Small intestine (tissue), 16 donors: ENCODE measurements at places on chromosomes 2 and 18. TPM values are rescaled to one million over a fixed set of nuclear protein-coding genes. Genes with fewer than 3 reads are reported as not detected.

- DNase-seq: no peak
Observed at GRCh38 chr2:176117162-176117822, 714 bp downstream of the HOXD10 start.

- peak; percentile 7 for DNase-seq
Observed at GRCh38 chr2:82182270-82182669, 1877.7 kb upstream of the LRRTM1 start.

- no peak for DNase-seq
Observed at GRCh38 chr2:149160701-149161217, 122.3 kb downstream of the LYPD6B start.

DNA sequence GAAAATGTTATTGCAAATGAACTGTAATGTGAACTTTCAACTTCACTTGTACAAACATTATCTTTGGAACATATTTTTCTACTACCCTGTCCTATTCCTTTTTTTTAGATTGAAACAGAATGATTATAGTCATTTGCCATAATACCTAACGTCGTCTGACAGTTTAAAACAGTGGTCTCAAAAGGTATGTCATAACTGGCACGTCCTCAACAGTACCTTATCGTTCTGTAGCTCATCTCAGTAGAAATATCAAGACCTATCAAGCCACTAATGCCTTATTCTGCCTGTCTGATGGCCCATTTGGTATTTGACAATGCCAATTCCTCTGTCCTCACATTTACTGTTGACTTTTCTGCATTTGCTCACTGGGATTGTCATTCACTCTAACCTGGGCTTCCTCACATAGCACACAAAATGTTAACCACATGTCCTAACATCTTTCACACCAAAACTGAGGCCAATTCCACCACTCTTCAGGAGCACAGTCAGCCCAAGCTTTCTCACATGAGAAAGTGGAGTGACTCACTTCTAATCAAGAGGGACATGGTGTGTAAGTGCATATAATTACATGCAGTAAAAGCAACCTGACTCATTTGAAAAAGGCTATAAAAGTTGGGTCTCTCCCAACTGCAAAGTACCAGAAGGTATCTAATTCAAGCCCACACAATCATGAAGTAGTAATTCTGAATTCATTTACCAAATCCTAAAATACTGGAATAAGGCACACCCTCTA is 34.8 kb downstream of the DNER start:
- DNase-seq: no peak

GRCh38 chr2:34738691-34739090 is 1139.6 kb upstream of the FAM98A start:
- no peak for DNase-seq

GRCh38 chr2:44528595-44528994 is 166.8 kb downstream of the CAMKMT start:
- no peak for DNase-seq

DNA sequence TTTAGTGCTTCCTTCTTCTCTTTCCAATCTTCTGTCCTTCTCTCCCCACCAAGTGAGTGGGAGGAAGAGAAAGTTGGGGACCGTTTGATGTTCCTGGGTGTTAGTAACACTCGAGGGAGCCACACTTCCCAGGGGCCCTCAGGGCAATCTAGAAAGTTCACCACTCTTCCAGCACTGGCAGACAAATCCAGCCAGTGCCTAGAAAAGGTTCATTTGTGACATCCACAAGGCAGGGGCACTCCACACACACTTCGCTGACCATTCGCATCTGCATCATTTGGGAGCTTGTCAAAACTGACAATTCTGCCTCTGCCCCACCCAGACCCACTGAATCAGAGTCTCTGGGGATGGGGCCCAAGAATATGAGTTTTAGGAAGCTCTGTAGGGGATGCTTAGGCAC is 86.8 kb upstream of the ST3GAL5 start:
- no peak for DNase-seq

DNA sequence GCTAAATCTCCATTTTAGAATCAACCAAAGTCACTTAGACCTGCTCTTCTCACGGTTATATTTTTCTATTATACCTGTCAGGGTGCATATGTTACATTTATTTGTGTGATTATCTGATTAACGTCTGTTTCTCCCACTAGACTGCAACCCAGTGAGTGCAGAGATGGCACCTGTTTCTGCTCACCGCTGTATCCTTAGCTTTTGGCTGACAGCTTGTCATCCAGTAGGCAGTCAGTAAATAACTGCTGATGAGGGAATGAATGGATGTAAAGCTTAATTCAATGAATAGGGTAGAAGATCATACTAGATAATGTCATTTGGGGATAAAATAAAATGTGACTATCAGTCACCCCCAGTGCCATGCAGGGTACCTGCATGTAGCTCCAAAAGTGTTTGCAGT is 6.9 kb upstream of the CHRNA1 start:
- DNase-seq: no peak

- no peak for DNase-seq
Observed at GRCh38 chr2:178229927-178230326, 35.6 kb downstream of the OSBPL6 start.

- no peak for DNase-seq
Observed at GRCh38 chr2:110735366-110735765, 3.0 kb downstream of the ACOXL start.

DNA sequence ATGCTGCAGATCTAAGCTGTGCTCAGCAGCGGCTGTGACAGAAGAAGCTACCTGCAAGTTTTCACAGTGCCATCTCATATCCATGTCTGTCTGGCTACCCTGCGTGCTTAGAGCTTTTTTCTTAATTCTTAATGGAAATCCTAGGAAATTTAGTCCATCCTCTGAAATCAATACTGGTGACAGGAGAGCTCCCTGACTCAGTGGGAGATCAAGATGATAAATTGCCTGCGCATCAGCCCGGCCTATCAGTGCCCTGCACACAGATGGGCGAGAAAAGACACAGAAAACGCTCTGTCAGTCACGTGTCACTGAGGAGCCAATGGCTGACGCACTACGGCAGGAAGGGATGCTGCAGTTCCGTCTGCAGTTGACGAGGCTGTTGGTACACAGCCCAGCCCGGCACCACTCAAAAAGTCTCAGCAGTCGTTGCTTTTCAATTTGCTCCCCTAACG is 819.6 kb upstream of the FSHR start:
- DNase-seq: peak; percentile 59

DNA sequence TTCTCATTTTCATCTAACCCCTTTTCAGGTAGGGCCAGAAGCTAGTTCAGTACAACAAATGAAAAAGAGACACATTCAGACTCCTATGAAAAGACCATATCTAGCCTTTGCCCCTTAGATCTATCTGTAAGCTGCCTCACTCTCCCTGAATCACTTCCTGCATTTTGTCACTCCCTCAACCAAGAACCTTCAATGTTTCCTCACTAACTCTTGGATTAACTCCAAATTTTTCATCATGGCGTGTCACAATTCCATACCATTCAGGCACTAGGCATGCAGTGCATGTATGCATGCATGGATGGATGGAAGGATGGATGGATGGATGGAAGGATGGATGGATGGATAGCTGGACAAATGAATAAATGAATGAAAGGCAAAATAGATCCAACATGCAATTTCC is 356.9 kb downstream of the TNS1 start:
- no peak for DNase-seq

GRCh38 chr2:238970553-238971081 is 122.7 kb downstream of the TWIST2 start:
- peak; percentile 41 for DNase-seq

GRCh38 chr2:856456-856855 is 94.2 kb upstream of the SNTG2 start:
- no peak for DNase-seq

DNA sequence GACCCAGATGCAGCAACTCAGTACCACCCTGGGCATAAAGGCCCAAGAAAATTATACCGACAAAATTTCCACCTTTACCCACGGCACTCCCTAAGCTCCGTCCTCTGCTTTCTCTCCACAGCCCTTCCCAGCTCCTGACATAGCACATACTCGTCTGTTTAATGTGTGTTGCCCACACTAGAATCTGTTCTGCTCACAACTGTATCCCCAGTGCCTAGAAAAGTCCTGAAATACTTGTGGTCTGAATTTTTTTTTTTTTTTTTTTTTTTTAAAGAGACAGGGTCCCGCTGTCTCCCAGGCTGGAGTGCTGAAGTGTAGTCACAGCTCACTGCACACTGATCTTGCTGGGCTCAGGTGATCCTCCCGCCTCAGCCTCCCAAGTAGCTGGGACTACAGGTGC is 62.3 kb downstream of the ADCY3 start:
- DNase-seq: no peak

- no peak for DNase-seq
Observed at GRCh38 chr2:198807131-198807530, 650.6 kb downstream of the SATB2 start.

GRCh38 chr2:233756429-233757081 is 3.5 kb upstream of the UGT1A1 start:
- peak; percentile 86 for DNase-seq

DUSP2 gene
- 0.45 TPM for polyA plus RNA-seq

PTPRN gene
- 1.6 TPM for polyA plus RNA-seq

CREG2 gene
- 0.24 TPM for polyA plus RNA-seq

GPAT2 gene
- 0.93 TPM for polyA plus RNA-seq

RGPD3 gene
- not detected for polyA plus RNA-seq

ANKRD23 gene
- polyA plus RNA-seq: 4.0 TPM

B4GALT6 gene
- polyA plus RNA-seq: 10.3 TPM

IMPA2 gene
- 46.9 TPM for polyA plus RNA-seq

LCT gene
- 100.0 TPM for polyA plus RNA-seq

GPR39 gene
- 12.6 TPM for polyA plus RNA-seq

SERPINB12 gene
- not detected for polyA plus RNA-seq

MOGAT1 gene
- polyA plus RNA-seq: not detected

CYP26B1 gene
- 2.3 TPM for polyA plus RNA-seq

CAPN14 gene
- polyA plus RNA-seq: not detected

MDH1 gene
- polyA plus RNA-seq: 248 TPM

ANKRD30B gene
- polyA plus RNA-seq: not detected

VWA3B gene
- polyA plus RNA-seq: 0.16 TPM
